Activated naive CD8-positive, alpha-beta T cell treated with anti-CD3 and anti-CD28 coated beads, Interleukin-2, amount 50 U/mL, for 16 hours (primary cell): ENCODE measurements at places on chromosomes 5 and 9.

GRCh38 chr9:37531699-37532098 is 44.5 kb downstream of the FBXO10 start:
- no peak for DNase-seq

DNA sequence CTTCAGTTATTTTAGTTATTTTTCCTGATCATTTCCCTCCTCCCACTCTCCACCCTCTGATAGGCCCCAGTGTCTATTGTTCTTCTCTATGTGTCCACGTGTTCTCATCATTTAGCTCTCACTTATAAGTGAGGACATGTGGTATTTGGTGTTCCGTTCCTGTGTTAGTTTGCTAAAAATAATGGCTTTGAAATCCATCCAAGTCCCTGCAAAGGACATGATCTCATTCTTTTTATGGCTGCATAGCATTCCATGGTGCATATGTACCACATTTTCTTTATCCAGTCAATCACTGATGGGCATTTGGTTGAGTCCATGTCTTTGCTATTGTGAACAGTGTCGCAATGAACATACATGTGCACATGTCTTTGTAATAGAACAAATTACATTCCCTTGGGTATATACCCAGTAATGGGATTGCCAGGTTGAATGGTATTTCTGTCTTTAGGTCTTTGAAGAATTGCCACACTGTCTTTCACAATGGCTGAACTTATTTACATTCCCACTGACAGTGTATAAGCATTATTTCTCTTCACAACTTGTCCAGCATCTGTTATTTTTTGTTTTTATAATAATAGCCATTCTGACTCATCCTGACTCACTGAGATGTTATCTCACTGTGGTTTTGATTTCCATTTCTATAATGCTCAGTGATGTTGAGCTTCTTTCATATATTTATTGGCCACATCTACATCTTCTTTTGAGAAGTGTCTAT is 17.2 kb upstream of the DIRAS2 start:
- DNase-seq, result no peak

DNA sequence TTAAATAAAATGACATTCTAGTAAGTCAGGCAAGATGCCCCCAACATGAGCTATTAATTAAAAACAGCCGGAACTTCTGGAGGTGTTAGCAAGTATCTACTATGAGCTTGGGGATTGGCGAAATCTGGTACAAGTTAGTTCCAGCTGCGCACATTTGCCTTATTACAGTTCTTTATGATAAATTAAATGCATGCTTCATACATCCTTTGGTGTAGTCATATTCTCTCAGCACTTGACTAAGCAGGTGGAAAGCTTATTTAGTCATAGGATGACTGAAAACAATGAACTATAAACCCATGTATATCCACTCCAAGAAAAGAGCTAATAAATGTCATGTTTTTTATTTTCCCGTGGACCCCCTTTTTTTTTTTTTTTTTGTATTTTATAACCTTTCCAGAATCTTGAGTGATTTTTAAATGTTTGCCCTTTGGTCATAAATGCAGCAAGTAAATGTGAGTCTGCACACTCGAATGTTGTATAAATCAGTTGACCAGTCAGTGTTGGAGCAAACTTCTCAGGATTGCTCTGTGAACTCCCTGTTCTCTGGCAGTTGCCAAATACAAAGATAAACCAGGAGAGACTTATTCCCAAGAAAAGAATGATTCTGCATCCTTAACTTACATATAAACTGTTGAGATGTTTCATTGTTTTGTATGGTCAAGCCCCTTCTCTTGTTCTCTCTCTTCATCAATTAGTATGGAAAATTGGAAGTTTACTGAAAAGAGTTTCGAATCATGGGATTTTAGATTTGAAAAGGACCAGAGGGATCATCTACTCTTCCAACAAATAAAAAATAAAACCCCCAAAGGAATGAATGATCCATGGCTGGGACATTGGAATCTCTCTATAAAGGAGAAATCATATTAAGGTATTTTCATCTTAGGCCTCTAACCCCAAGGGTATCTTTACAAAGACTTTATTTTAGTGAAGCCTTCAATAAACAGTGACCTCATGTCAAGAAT is 38.3 kb downstream of the PIK3R1 start:
- no peak for DNase-seq

GRCh38 chr9:95150903-95151302 is 166.6 kb downstream of the FANCC start:
- no peak for DNase-seq

DNA sequence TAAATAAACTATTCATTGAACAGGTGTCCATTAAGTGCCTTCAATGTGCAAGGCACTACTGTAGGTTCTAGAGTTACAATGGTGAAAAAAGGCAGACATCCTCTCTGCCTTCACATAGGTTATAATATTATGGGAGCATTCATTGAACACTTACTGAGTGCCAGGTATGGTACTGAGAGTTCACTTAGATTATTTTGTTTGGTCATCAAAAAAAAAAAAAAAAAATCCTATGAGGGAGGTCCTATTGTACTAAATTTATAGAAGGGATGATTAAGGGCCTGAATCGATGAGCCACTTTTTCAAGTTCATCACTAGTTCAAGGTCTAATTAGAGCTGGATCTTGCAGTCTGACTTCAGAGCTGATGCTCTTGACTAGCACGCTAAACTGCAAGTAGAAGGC is 22.8 kb upstream of the PANK3 start:
- DNase-seq, result no peak

DNA sequence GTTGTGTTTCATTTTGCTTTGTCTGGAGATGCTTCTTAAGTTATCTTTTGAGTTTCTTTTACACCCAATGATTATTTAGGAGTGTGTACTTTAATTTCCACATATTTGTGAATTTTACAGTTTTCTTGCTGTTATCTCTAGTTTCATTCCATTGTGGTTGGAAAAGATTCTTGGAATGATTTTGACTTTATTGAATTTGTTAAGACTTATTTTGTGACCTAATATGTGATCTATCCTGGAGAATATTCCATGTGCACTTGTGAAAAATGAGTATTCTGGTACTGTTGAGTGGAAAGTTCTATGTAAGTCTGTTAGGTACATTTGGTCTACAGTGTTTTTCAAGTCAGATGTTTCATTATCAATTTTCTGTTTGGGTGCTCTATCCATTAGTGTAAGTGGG is 24.4 kb upstream of the GRAMD2B start:
- DNase-seq, result no peak

DNA sequence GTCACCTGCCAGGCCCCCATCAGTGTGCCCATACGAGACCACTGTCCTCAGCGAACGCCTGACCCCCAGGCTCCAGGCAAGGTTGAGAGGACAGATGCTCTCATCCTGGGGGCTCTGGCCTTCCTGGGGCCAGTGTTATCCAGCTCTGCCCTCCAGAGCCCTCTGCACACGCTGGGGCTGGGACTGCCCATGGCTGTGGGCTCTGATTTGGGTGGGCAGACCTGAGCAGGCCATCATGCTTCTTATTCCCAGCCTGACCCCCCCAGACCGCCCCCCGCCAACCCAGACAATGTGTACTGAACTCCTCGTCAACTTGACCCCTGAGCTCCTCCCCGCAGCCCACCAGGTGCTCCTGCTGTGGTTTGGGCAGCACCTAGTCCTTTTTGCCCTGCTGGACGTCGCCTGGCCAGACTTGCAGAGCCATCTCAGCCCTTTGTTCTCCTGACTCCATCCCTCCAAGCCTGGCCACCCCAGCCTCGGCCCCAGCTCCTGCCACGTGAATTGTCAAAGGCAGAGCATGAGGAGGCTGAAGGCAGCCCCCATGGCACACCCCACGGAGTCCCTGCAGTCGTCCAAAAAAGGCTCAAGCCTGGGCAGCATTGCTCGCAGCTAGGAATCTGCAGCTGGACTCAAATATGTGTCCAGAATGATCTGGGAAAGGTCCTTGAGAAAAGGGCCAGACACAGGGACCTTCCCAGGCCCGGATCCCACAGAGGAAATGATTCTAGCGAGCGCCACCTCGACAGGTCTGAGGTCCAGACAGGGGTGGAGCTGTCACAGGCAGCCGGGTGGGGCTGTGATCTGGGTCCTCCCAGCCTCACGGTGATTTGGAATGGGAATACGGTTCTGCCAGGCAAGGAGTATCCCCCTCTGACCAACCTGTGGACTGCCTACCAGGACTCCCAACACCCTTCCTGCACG is 87.0 kb downstream of the ADAMTS2 start:
- no peak for DNase-seq

DNA sequence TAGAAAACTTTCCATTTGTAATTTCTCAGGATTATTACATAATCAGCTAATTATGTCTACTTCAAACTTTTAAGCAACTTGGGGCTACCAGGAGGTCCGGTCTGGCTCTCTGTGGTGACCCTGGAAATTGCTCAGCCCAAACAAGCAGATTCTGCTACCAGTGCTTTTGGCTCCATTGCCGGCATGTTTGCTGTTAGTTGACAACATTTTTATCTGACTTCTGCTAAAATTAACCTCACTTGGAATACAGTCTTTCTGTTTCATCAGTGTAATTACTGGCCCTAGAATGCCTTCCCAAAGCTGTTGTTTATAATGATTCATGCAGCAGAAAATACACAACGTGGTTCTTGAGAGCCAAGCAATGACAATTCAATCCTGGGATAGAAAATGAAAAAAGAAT is 38.5 kb upstream of the FAM81B start:
- no peak for DNase-seq

- no peak for DNase-seq
Measured at GRCh38 chr9:13210306-13210705, 69.2 kb downstream of the MPDZ start.

DNA sequence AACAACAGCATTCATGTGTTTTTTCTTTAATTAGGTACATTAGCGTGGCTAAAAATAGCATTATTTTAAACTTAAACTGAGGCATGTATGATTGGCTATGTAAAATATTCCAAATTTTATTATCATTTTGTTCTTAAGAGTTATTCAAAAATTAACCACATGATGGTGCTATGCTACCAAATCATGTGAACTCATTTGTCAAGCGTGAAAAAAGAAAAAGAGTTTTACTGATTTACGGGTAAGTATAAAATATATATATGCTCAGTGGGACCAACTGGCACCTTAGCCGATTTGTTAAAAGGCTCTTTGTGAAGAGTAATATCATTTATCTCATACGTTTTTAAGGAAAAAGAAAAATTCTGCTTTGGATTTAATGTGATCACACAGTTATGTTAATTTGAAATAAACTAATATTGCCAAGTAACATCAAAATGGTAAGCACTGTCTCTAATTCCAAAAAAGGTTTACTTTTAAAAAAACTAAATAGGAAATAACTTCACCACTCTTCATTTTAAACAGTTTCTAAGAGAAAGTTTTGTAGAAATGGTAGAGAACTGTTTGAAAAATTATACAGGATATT is 1042.3 kb downstream of the CDH12 start:
- no peak for DNase-seq

- DNase-seq, result no peak
Measured at GRCh38 chr5:31361234-31361633, 167.7 kb downstream of the CDH6 start.

DNA sequence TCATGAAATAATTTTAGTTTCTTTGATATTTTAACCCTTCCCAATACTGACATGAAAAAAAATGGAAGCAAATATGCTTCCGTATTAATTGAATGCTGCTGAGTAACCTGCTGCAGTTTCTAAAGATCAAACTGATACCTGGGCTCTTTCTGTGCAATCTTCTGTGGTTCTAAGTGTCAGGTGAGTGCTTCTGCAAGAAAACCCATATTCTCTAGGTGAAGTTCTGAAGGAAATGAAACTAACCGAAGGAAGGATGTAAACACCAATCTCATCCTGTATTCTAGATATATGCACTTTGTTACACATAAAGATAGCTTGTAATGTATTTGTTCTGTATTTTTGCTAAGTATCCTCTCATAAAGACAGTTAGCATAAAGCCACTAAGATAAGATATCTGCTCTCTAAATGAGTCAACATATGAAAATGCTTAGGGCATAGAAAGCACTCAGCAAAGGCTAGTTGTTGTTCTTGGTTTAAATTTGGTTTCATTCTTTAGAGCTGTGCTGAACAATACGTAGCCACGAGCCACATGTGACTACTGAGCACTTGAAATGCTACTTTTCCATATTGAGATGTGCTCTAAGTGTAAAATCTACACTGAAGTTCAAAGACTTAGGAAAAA is 52.0 kb downstream of the ITGA2 start:
- no peak for DNase-seq

DNA sequence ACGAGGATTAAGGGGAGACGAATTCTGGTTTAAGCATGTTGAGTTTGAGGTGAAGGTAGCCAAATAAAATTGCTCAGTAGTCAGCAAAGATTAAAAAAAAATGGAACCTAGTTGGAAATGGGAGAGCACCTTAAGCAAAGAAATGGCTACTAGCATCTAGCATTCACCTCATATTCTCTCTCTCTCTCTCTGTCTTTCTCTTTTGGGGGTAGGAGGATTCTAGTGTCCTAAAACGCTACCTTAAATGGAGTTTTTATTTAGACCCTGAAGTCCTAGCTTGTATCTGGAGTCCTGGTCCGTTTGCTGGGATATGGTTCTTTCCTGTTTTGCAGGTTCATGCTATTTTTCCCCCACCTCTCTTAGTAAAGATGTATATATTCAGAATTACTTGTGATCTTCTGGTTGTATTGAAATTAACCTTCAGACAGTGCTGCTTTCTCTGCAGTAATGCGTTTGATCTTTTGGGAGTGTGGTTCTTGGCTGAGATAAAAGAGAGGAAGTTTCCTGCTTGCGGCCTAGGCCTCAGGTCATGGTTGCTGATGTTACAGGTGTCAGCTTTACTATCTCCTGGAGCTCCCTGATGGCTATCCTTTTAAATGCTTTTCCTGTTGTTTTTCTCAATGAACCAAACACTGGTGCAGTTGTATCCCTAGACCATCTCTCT is 8.0 kb downstream of the TGFBR1 start:
- no peak for DNase-seq

DNA sequence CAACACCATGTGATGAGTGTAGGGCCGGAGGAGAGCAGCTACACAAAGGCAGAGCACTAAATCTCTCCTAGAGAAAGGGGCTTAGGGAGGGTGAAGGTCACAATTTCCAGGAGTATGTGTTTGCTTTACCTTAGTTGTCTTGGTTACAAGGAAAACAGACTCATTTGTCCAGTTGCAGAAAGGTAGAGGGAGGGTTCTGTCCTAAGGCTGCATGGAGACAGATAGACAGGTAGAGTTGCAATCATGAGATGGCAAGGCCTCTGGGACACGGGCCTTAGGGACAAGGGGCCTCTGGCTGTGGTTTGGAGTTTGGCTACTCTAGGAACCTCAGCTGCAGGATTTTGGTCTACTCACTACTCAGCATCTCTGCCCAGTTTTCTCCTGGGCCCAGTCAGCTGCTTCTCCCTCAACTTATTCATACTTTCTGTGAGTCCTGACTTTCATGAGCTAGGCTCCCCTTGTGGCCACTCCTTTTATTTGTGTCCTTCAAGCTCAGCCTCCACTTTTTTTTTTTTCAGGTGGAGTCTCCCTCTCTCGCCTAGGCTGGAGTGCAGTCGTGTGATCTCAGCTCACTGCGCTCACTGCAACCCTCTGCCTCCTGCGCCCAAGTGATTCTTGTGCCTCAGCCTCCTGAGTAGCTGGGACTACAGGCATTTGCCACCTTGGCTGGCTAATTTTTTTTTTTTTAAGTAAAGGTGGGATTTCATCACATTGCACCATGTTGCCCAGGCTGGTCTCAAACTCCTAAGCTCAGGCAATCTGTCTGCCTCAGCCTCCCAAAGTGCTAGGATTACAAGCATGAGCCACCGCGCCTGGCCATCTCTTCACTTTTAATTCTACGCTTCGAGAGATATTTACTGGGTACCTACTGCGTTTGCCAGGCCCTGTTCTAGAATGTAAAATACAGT is 76.6 kb downstream of the PTPDC1 start:
- DNase-seq, result no peak
